Left forelimb (tissue), 1 donor: ENCODE measurements at places on chromosomes 2 and 18.
A peak's percentile ranks its signal among the peaks of the same experiment; 100 is the strongest.

- DNase-seq: no peak
These were observed 103.2 kb downstream of the KLHL14 start for GRCh38 chr18:32669549-32670165.

- DNase-seq: no peak
These were observed 233.8 kb upstream of the SKOR2 start for GRCh38 chr18:47485221-47485797.

DNA sequence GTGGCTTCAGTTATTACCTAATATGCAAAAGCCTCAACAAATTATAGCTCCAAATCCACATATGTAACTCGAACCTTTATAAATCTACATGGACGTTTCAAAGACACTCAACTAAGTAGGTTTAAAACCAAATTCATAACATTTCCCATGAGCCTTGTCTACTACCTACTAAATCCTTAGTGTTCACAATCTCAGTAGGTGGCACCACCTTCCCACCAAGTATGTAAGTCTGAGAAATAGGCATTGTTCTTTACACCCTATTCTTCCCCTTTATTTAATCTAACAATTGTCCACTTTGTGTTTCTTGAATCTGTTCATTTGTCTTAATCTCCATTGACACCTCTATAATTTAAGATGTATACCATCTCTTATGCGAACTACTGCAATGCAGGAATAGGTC is 4.6 kb downstream of the PIGN start:
- no peak for DNase-seq

- DNase-seq: no peak
These were observed 44.4 kb upstream of the OTOF start for GRCh38 chr2:26522325-26522724.

GRCh38 chr2:20668871-20669475 is 2.0 kb downstream of the GDF7 start:
- peak; percentile 30 for DNase-seq

DNA sequence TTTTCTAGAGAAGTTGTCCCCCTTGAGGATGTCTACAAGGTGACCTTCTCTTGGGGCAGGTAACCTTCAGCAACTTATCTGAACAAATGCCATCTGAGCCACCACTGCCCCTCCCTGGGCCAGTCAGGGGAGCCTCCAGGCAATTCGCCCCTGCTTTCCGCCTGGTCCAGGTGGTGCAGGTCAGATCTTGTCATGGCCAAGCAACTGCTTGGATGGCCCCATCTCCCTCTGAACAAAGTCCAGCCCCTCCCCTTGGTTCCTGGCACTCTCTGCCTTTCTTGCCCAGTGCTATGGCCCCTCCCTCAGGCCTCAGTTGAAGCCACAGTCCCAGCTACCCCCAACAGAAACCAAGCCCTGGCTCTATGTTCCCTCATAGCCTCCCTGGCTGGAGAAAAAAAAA is 138.7 kb downstream of the ALPK2 start:
- no peak for DNase-seq

GRCh38 chr18:42087876-42088275 is 132.8 kb downstream of the PIK3C3 start:
- no peak for DNase-seq

DNA sequence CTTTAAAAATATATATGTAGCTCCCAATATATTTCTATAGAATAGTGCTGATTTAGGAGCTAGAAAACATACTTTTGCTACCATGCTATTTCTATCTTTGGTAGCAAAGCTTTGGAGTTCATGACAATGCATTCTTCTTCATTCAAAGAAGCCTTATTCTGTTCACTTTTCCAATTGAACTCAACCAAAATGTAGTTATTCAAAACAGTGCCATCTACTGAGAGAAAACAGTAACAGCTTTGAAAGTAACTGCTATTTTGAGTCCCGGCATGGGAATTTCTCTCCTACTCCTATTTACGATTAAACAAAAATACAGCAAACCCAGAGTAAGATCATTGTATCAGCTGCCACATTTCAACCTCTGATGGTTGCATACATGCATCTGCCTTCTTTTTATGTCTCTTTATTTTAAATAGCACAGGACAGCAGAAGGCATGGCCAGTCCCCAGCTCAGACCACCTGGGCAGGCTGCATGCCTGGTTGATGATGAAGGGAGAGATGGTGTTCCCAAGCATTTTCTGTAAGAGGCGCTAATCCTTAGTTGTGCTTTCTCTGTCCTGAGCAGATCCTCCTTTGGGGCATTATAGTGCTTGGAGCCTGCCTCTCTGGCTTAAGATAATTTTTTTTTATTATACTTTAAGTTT is 69.7 kb upstream of the SULT1C3 start:
- no peak for DNase-seq

DNA sequence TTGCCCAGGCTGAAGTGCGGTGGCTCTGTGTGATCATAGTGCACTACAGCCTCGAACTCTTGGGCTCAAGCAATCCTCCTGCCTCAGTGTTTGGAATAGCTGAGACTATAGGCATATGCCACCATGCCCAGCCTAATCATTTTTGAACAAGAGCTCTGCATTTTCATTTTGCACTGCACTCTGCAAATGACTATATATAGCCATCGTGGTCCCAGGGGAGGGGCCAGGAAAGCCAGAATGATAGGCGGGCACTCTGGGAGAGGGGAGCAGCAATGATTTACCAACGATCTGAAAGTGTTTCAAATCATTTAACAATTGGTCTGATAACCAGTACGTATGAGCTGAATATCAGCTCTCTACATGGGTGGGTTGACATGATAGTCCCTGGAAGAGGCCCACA is 22.3 kb upstream of the ST3GAL5 start:
- DNase-seq: no peak

- DNase-seq: no peak
These were observed 2.5 kb downstream of the PAX3 start for GRCh38 chr2:222296311-222296741.

DNA sequence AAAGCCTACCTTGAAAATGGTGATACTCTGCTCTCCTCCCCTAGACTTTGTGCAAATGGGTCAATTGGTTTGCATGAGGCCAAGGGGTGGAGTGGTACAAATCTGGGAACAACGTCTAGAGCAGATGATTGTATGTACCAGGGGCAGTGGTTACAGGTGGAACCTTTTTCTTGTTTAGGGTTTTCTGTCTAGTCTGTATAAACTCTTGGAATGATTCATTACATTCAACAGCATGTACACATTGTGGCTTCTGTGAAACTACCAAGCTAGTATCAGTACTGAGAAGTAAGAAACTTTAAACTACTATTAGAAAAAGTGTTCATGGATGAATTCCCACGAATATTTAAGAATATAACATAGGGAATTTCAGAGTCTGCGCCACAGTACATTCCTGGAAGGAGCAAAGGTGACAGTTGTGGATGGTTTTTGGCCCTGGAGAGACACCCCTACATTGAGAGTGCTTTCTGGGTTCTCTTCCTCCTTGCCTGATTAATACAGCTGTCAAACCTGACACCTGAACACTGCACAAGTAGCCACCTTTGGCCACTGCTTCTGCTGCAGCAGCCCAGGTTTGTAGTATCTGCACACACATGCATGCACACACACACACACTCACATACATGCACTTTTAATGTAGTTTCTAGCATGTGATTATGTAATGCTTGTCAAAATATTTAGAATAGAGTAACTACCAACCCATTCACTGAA is 30.0 kb downstream of the CFAP221 start:
- DNase-seq: no peak

GRCh38 chr18:56109757-56110156 is 521.8 kb upstream of the TCF4 start:
- no peak for DNase-seq

- DNase-seq: no peak
These were observed 73.7 kb upstream of the SLC1A4 start for GRCh38 chr2:64915510-64915900.

- no peak for DNase-seq
These were observed 111.1 kb downstream of the TTC27 start for GRCh38 chr2:32738939-32739338.

- no peak for DNase-seq
These were observed 784.7 kb upstream of the PIK3C3 start for GRCh38 chr18:41170346-41170745.

- DNase-seq: no peak
These were observed 224.5 kb downstream of the SP3 start for GRCh38 chr2:173740639-173741038.

DNA sequence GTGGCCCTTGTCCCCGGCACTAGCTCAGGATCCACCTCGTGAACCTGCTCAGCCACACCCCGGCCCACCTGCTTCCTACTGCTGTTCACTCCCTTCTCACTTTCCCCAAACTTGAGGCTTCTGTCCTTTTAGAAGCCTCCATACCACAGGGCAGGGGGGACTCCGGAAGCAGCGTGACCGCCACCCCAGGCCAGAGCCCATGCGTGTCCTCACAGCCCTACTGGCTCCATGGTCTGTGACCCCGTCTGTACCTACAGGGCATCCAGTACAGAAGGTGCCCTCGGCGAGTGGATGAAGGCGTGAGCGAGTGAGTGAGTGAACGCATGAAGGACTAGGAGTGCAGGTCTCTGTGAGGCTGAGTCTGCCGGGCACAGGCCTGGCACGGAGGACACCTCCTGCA is 253.2 kb downstream of the TWIST2 start:
- no peak for DNase-seq

DNA sequence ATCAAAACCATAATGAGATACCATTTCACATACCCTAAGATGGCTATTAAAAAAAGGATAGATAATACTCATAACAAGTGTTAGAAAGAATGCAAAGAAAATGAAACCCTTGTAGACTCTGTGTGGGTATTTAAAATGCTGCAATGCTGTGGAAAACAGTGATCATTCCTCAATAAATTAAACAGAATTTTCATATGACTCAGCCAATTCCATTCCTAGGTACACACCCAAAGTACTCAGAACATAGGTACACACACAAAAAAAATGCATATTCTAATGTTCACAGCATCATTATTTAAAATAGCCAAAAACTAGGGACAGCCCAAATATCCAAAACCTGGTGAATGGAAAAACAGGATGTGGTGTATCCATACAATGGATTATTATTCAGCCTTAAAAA is 502.3 kb downstream of the KCNJ3 start:
- no peak for DNase-seq

- DNase-seq: no peak
These were observed 72.7 kb upstream of the REV1 start for GRCh38 chr2:99562516-99562915.

DNA sequence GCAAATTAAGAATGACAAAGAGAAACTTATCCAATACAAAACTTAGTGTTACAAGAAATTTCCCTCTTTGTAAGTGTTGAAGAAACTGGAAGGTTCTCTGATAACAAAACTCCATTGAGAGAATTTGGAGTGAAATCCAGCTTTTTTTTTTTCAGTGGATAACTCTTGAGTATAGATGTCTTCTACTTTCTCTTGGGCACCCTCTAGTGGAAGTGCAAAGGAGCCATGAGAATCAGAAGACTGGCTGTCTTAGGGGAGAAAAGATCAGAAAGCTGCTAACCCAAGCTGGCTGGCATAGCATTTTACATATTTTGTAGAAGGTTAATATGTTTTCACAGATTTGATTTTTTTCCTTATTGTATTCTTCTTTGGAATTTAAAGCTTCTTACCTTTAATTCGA is 138.8 kb upstream of the SATB2 start:
- no peak for DNase-seq

GRCh38 chr18:46070815-46071652 is 1.0 kb downstream of the PSTPIP2 start:
- no peak for DNase-seq

GRCh38 chr2:157443795-157444640 is at the start of gene CYTIP:
Gene CYTIP (minus strand): TSS chr2:157444089. CDS start chr2:157444020, 69 bp downstream.
- DNase-seq: no peak

- no peak for DNase-seq
These were observed 501.5 kb upstream of the SLC8A1 start for GRCh38 chr2:40953341-40953740.

DNA sequence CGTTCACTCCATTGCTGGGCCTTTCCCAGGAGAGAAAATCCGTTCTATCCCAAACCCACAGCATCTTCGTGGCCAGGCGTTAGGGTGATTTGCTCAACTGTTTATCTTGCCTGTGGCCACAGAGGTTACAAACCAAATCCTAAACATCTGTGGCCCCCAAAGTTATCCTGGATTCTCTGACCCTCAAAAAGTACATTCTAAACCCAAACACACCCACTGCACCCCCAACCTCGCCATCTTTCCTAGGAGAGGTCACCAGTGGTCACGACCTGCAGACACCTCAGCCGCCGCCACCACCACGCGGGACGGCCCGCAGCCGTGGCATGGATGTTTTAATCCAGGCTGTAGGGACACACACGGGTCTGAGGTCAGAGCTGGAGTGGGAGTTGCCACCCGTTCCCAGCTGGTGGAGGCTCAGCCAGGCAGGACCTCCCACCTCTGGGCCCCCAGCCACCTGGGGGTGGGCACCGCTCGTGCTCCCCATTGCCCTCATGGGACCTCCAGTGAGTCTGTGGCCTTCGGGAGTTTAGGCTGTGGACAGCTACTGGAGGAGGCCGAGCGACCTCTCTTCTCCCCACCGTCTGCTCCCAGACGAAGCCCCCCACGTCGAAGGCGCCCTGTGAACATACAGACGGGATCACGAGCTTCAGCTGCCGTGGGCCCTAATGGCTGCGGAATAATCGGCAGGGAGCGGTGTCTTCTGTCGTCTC is 72.0 kb downstream of the KCNG2 start:
- peak; percentile 56 for DNase-seq

GRCh38 chr2:59528525-59528924 is 1024.9 kb downstream of the BCL11A start:
- DNase-seq: no peak

GRCh38 chr2:54065411-54065810 is 50.0 kb upstream of the ACYP2 start:
- DNase-seq: no peak

GRCh38 chr18:12003894-12004293 is 22.6 kb downstream of the IMPA2 start:
- DNase-seq: peak; percentile 42
